ENCODE measurements at places on chromosomes 16 and 17. TPM values are rescaled to one million over a fixed set of nuclear protein-coding genes. Genes with fewer than 3 reads are reported as not detected.

DNA sequence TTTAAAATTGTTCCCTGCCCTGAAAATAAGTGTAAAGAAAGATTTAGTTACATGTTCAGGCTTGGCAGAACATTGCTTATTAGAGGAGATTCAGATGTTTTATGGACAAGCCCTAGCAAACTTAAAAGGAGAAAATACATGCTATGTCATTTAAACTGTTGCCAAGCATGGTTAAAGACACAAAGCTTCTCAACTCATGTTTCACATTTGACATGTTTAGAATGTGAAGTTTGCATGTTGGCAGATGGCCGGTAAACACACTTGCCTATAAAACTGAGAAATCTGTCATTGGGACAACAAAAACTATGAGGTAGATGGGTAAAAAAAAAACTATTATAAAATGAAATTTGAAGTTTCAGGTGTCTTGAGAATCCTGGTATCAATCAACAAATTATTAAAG, 5.8 kb downstream of the KRTAP29-1 start:
- no peak for DNase-seq

- DNase-seq, result no peak
Measured at GRCh38 chr16:67944690-67945391, 921 bp upstream of the LCAT start.

GRCh38 chr16:2276368-2277195, 8.7 kb upstream of the RNPS1 start:
- no peak for DNase-seq

- no peak for DNase-seq
Measured at GRCh38 chr17:28572259-28573039, 1.1 kb upstream of the PIGS start.

GRCh38 chr16:67936124-67936879, at the start of gene PSMB10:
PSMB10 (minus strand) TSS chr16:67936850; CDS start chr16:67936749, 101 bp downstream.
- peak; percentile 60 for DNase-seq

- DNase-seq, result no peak
Measured at GRCh38 chr17:34851961-34852540, 109.2 kb downstream of the CCT6B start.

DNA sequence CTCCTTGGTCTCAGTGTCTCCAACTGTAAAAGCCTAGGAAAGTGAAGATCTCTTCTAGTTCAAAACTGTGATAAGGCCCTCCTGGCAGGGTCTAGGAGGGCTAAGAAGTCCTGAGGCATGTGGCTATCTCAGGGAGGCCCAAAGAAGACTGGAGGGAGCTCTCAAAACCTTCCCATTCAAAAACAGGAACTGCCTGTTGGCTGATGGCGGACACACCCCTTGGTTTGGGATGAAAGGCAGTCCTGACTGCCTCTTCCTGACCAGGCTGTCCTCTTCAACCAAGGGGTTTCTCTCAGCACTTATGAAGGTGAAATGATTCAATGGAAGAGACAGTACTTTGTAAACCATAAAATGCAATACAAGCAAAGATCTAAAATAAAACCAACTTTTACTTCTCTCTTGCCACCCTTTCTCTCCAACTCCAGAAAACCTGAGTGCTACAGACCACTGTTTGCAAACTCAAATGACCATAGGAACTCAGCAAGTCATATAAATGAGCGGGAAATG, 4.7 kb downstream of the ZNF764 start:
- DNase-seq, result no peak

KRT27 gene
- not detected for total RNA-seq

AGRP gene
- total RNA-seq, result not detected

SYNGR3 gene
- total RNA-seq, result 0.47 TPM

NECAB2 gene
- total RNA-seq, result 2.7 TPM

TAT gene
- 10.6 TPM for total RNA-seq

KRT31 gene
- not detected for total RNA-seq

ENO3 gene
- 26.3 TPM for total RNA-seq

FBXW10 gene
- 0.05 TPM for total RNA-seq

ALOX12B gene
- total RNA-seq, result not detected

TEDC2 gene
- 0.84 TPM for total RNA-seq

TP53 gene
- 12.3 TPM for total RNA-seq

Data from liver (tissue), 10 donors.